ENCODE measurements at places on chromosomes 12 and 14.
A peak's percentile ranks its signal among the peaks of the same experiment; 100 is the strongest.

DNA sequence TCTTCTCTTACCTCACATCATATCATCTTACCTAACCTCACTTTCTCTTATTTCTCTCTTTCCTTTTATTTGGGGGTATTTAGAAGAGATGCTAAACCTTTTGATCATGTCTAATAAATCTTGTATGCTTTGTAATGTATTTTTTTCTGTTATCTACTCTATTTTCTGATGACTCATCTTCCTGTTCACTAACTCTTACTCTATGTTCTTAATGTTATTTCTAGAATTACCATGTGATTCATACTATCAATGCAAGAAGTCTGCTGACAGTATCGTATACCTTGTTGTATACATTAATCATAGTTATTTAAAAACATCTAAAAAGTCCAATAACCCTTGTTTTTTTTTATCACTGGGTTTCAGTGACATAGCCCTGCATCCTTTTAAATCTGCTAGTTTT, 62.3 kb downstream of the MGAT4C start:
- DNase-seq = no peak

DNA sequence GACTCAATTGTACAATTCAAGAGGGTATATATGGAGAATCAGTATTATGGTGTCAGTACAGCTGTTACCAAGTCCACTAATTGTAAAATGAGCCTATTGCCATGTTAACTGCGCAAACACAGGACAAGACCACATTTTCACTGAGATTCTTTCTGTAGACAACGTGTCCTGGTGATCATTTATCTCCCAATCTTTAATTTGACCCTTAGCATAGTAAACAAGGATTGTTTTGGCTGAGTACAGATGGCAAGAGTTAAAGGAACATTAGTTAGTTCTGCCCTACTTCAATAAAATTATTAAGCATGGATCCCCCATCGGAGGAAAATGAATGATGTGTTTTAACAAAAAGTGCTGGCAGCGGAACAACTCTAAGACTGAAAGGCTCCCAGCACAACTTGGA, 36.1 kb downstream of the SLC15A5 start:
- no peak for DNase-seq

DNA sequence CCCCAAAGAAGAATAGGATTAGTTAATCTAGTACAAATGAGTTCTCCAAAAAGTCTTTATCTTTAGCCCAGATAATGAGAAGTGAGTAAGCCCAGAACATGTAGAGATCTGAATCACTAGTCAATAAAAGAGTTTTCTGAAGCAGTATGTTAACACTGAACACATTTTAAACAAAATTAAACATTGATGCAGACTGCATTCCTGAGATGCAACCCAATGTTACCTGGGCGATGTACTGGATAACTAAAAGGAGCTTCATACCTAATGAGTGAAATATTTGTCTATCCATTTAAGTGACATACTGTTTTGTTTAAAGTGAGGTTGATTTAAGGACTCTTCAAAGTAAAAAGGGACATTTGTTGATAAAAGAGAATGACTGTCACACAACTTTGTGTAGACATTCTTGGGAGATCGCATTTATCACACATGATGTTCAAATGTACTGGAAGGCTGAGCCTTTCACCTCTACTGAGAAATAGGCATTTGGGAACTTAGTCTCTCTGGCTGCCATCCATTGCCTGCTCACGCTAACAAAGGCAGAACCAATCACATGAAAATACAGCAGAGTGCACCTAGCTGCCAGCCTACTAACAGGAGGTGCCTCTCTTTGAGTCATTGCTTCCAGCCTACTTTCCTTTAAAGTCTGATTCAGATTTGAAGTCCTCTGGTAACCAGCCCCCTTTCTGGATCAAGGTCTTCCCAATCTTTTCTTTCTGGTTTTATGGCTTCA, 287.7 kb downstream of the BTG1 start:
- DNase-seq = no peak

DNA sequence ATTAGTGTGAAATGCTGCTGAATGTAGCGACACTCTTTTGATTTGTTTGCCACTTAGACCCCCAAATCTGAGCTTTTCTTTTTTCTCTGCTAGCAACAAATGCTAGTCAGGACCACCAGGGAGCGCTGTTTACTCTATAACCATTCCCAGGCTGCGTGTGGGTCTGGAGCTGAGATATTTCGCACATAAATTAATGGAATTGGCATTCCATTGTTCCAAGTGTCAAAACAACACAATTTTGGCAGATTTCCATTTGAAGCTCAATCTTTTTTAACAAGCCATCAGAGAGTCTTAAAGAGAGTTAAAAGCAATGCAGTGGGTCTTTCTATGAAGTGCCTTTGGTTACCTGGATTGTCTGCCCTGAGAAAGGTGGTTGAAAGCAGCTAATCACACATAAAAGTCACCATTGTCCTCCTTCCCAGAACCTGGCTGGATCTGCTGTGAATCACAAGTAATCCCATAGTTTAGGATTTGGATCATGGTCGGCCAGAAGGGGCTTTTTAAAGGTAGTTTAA, 7.4 kb upstream of the TMEM132C start:
- DNase-seq = peak; percentile 17

DNA sequence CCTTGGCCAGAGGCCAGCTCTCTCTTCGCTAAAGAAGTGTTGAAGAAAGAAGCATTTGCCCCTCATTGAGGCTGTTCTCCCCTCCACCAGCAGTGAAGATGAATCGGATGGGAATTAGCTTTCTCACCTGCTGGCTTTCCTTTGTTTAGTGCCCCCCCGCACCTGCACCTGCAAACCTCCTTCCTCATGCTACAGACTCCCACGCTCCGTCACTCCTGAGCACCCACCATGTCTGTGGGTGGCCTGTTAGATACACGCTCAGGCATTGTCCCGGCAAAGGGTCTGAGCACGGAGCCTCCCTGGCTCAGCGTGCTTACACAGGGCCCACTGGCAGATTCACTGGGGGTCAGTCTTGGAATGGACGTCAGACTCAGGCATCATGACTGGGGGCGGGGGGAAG, 121.6 kb downstream of the GLT1D1 start:
- DNase-seq = no peak

DNA sequence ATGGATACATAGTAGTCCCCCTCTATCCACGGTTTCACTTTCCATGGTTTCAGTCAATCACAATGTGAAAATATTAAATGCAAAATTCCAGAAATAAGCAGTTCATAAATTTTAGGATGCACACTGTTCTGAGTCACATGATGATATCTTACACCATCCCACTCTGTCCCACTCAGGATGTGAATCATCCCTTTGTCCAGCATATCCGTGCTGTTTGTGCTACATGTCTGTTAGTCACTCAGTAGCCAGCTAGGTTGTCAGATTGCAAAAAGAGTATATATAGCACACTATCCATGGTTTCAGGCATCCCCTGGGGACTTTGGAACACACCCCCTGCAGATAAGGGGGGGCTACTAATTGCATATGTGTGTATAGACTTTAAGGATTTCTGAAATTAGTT, 8.1 kb upstream of the NAA30 start:
- no peak for DNase-seq

- DNase-seq = peak; percentile 51
These were observed 16.1 kb downstream of the PIGH start for GRCh38 chr14:67583711-67584644.

DNA sequence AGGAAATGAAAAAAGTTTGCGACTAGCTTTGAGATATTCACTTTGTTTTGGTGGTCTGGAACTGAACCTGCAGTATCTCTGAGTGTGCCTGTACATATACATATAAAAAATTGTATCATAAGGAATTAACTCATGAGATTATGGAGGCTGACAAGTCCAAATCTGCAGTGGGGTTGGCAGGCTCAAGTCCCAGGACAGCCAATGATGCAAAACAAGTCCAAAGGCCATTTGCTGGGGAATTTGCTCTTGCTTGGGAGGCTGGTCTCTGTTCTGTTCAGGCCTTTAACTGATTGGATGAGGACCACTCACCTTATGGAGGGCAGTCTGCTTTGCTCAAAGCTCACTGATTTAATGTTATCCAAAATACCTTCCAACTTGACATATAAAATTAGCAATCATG, 66.8 kb downstream of the FGD4 start:
- no peak for DNase-seq

DNA sequence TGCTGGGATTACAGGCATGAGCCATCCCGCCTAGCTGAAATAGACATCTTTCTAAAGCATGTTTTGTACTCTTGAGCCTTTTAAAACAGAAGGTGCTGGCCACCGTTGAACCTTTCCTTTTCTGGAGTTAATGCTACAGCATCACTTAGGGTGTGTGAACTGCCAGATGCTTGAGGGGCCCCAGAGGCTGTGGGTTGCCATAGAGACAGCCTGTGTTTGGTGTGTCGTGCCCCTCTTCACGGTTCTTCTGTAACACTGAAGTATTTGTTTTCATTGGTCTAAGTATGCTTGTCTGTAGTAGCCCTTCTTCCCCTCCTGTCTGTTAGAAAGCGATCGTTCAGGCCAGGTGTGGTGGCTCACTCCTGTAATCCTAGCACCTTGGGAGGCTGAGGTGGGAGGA, 30.8 kb downstream of the PLEKHG3 start:
- peak; percentile 29 for DNase-seq
